ENCODE measurements at places on chromosomes 7 and 10.
A peak's percentile ranks its signal among the peaks of the same experiment; 100 is the strongest.

GRCh38 chr7:13904689-13905088 lies 84.8 kb downstream of the ETV1 start:
- DNase-seq: no peak

DNA sequence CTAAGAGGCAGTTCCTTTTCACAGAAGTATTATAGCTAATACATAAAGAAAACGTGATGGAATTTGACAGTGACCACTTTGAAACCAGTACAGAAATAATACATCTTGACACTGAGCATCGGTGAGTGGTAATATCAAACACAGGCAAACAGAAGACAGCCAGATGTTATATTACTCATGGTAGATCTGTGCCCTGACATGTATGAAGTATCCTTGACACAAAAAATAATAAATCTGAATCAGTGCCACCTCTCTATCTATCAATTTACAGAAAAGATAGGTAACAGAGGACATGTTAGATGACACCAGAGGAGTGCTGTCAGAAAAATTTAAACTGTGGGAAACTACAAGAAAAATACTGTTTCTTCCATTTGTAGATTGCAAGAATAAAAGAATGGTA lies 217.4 kb upstream of the POT1 start:
- DNase-seq: no peak

- no peak for DNase-seq
Measured at GRCh38 chr10:6065835-6066234, 3.7 kb upstream of the IL2RA start.

DNA sequence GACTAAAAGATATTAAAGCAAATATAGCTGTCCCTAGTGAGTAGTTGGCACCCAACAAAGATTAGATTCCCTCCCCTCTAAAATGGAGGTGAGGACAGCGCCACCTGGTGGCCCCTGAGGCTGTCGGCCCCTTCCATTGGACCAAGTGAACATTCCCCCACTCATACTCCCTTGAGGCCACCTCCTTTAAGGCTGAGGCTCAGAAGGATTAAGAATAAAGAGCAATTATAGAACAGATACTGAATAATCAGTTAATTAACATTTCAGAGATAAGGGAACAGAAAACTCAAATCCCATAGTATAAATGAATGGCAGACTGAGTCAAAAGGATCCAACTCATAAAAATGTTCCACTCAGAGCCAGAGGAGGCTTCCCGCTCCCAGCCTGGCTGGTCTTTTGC lies 130.4 kb upstream of the GHITM start:
- no peak for DNase-seq

GRCh38 chr7:80273327-80273726 lies 138.7 kb downstream of the GNAI1 start:
- DNase-seq: no peak

DNA sequence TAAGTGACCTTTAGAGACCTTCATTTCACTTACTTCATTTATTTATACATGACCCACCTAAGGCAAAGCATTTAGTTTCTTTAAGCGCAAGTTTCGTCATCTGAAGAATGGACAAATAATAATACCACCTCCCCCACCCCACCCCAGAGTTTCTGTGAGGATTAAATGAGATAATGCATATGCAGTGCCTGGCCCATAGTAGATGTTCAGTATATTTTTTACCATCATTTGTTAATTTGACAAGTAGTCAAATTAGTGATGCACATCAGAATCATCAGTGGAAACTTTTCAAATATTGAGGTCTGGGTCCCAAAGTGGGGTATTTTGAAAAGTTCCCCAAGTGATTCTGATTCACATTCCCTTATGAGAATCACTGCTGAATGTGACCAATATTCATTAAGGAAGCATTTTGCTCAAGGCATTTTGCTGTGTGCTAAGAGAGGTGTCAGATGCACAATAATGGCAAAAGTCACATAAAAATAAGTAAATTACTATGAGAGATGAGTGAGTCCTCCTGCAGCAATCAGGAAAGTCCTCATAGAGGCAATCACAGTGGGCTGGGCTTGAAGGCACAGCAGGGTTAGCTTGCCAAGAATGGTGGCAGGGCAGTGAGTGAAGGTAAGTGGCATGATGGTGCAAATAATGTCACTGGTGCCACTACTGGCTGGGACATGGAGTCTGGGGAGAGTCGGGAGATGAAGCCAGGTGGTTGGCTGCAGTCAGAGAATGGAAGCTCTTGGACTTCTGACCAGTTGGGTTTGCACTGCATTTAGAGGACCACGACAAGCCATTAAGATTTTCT lies 244.1 kb downstream of the PTEN start:
- DNase-seq: no peak

GRCh38 chr7:27971171-27971812 lies 209.3 kb downstream of the JAZF1 start:
- no peak for DNase-seq

DNA sequence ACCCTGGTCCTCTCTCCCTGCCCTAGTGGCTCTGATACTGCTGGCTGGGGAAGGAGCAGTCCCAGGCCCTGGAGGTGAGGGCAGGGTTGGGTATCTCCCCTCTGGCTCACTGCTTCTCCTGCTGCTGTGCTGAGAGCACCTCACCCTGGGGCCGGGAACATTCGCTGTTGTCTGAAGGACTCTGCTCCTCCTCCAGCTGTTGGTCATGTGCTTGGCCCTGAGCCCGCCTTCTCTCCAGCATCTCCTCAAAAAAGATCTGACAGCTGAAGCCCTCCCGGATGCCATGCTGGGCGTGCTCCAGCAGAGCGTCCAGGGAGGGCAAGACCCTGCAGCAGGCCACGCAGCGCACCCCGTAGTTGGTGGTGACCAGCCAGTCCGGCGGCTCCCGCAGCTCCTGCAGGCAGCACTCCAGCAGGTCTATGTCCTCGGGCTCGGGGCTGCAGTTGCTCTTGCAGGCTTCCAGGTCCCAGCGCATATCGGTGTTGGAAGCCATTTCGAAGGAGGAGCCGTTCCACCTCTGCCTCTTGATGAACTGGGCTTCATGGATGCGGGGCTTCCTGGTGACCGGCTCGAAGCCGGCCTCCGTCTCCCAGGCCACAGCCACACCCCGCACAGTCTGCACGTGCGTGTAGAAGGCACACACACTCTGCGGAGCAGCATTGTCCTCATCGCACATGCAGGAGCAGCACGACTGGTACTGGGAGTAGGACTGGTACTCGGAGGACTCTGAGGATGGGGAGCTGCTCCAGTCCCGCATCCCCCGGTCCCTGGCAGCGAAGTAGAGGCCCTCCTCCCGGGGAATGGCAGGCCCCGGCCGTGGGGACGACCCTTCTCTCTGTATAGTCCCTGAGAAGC lies 2.1 kb downstream of the FAM170B start:
- no peak for DNase-seq

DNA sequence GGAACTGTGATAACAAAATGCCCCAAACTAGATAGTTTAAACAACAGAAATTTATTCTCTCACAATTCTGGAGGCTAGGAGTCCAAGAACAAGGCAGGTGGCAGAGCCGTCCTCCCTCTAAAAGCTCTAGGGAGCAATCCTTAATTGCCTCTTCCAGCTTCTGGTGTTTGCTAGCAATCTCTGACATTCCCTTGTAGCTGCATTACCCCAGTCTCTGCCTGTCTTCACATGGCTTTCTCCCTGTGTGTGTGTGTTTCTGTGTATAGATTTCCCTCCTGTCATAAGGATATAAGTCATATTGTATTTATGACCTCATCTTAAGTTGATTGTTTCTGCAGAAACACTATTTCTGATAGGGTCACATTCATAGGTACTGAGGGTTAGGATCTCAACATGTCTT lies 177.5 kb downstream of the WNT2 start:
- no peak for DNase-seq

- no peak for DNase-seq
Measured at GRCh38 chr10:72637398-72637857, 11.5 kb upstream of the MICU1 start.

- DNase-seq: no peak
Measured at GRCh38 chr7:147432576-147432975, 1158.0 kb upstream of the C7orf33 start.

- no peak for DNase-seq
Measured at GRCh38 chr7:24716480-24717246, 40.6 kb downstream of the GSDME start.

- peak; percentile 49 for DNase-seq
Measured at GRCh38 chr7:100483722-100484672, at the start of gene NYAP1. Gene NYAP1, plus strand, starts transcription at chr7:100483927. Its CDS starts 1,385 bp downstream, at chr7:100485312.

DNA sequence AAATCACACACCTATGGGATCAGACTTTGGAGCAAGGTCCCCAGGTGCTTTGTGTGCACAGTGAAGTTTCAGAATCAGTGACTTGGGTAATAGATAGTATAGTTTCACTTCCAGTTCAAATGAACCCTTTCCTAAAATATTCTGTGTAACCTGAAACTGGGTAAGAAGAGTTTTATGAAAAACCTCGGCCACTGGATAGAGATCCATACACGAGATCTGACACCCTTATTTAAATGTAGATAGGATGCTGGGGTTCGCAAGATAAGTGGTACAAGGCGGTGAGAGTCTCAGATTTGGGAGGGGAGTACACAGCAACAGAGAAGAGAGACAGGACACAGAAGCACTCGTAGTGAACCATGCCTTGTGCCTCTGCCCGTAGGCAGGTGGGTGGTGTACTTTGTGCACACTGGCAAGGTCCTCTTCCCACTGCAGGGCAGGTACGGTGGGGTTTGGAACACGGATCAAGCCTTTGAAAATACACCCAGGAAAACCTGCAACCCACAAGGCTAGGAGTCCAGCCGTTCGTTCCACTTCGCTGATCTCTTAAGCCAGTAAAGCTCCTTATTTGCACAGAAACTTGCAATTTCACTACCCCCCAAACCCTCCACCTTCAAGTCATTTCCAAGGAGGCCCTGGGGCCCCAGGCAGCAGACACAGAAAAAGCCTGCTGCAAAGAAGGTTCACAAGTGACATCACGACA lies 162.8 kb downstream of the USP6NL start:
- DNase-seq: no peak

DNA sequence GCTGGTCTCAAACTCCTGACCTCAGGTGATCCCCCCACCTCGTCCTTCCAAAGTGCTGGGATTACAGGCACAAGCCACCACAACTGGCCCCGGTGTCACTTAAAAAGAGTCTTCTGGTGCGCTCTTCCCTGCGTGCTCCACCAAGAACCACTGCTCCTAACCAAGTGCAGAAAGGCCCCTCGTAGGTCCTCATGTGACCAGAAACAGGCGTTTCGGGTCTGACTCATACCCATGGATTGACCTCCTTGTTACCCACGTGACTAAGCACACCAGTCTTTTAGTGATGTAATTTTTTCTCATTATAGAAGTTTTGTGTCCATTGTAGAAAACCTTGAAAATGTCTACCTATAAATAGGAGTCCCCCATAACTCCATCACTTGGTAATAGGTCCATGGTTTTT lies 13.9 kb downstream of the FKBP6 start:
- DNase-seq: no peak

GRCh38 chr7:134378562-134378961 lies 61.8 kb upstream of the SLC35B4 start:
- DNase-seq: no peak

Data from activated naive CD4-positive, alpha-beta T cell treated with anti-CD3 and anti-CD28 coated beads, Interleukin-2, amount 50 U/mL, for 16 hours (primary cell).